ENCODE measurements at places on chromosomes 2 and 18.

DNA sequence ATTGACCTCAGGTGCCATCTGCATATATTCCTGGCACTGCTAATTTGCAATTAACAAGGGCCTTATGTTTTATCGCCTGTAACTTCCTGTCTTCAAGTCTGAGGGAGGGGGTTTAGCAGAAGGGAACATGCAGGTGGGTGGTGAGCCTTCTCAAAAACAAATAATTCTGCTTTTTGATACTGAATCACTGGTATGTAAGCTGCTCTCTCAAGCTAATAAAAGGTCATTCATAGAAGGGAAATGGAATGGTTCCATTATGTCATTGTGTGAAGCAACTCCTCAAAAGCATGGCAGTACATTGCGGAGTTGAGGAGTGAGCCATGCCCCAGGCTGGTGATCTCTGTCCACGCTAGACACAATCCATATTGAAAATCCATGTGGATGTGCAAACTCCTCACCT lies 414.8 kb upstream of the ID2 start:
- no peak for DNase-seq

DNA sequence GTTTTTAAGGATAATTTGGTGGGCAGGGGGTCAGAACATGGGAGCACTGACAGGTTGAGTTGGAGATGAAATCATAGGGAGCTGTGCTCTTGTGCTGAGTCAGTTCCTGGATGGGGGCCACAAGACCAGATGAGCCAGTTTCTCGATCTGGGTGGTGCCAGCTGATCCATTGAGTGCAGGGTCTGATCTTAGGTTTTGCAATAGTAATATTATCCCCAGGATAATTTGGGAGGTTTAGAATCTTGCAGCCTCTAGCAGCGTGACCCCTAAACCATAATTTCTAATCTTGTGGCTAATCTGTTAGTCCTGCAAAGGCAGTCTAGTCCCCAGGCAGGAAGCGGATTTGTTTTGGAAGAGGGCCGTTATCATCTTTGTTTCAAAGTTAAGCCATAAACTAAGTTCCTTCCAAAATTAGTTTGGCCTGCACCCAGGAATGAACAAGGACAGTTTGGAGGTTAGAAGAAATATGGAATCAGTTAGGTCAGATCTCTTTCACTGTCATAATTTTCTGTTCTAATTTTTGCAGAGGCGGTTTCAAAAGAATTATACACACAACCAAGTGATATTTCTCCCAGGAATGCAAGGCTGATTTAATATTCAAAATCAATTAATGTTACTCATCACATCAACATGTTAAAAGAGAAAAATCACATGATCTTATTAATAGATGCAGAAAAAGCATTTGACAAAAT lies 23.0 kb downstream of the DBI start:
- no peak for DNase-seq

GRCh38 chr18:25764777-25765176 lies 325.6 kb downstream of the SS18 start:
- no peak for DNase-seq

DNA sequence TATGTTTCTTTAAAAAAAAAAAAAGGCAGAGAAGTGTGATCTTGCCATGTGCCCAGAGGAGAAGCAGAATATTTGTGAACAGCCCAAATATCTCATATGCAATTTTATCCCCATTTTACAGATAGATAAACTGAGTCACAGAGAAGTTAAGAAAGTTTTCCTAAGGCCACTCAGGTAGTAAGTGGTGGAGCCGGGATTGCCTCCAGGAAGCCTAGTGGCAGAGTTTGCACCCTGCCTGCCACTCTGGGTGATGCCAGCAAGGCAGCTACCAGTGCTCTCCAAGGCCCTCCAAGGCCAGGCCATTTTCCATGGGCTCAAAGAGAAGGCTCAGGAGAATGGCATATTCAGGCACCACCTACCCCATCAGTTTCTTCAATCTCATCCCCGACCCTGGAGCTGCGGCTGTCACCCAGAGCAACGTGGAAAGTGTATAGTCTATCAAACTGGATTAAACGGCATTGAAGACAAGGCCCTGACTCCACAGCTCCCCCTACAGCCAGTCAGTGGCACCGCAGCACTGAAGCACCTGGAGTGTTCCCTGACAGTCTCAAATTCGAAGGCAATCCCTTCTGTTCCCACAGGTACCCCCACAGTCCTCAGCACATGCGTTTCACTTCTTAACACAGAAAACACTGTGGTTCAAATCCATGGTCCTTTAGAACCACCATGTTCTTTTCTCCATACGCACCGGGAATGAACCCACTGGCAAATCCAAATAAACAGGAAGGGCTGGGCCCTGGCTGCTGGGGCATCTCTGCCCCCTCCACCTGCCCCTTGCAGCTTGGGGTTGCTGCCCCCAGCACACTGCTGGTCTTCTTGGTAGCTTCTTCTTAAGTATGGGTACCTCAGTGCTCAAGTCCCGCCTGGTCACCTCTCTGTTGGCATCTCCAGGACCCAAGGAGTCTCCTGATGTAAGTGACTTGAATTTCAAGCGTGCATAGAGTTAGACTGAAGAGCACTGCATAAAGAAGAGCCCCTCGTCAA lies 175.3 kb downstream of the INHBB start:
- DNase-seq = no peak

- no peak for DNase-seq
These were observed 22.4 kb downstream of the NLRC4 start for GRCh38 chr2:32242331-32242730.

- peak; percentile 59 for DNase-seq
These were observed 279.0 kb upstream of the NRP2 start for GRCh38 chr2:205403244-205403825.

- no peak for DNase-seq
These were observed 569.9 kb downstream of the CPS1 start for GRCh38 chr2:211126256-211126655.

GRCh38 chr2:128773641-128774319 lies 455.1 kb upstream of the HS6ST1 start:
- no peak for DNase-seq

DNA sequence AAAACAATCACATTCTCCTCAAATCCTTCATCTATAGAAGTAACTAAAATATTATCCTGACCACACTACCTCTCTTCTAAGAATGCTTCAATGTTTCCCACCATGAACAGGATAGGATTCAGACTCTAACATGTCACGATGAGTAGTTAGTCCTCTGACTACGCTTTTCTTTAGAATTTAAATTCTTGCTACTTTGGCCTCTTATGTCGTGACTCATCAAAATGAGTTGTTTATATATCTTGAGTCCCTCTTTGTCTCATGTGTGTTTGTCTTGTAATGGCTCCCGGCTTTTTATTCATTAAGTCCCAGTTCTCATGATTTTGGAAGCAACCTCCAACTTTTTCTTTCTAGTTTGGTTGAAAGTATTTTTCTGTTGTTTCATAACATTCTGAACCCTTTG lies 1289.2 kb downstream of the DSC3 start:
- peak; percentile 3 for DNase-seq

DNA sequence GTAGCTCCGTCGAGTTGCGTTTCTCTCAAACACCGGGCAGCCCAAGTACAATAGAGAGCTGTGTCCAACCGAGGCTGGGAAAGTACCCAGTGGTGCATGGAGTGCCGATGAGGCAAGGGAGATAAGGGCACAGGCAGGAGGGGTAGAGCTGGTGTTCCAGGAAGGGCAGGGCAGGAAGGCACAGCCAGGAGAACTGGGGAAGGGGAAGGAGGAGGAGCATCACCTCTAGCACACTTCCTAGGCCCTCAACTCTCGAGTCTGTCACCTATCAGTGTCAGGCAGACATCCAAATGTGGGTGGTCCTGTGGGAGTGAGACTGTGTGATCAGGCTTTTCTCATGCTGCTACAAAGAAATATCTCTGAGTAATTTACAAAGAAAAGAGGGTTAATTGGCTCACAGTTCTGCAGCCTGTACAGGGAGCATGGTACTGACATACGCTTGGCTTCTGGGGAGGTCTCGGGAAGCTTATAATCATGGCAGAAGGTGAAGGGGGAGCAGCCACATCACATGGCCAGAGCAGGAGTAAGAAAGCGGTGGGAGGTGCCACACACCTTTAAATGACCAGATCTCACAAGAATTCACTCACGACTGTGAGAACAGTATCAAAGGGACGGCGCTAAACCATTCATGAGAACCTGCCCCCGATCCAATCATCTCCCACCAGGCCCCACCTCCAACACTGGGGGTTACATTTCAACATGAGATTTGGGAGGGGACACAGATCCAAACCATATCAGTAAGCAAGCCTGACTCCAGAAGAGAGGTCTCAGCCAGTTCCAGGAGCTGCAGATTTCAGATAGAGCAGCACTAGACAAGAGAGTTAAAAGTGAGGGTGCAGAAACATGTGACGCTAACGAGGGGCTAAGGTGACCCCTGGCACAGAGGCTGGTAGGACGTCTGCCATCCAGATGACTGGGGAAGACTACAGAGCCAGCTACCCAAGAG lies 75.7 kb downstream of the MBOAT2 start:
- DNase-seq = no peak

DNA sequence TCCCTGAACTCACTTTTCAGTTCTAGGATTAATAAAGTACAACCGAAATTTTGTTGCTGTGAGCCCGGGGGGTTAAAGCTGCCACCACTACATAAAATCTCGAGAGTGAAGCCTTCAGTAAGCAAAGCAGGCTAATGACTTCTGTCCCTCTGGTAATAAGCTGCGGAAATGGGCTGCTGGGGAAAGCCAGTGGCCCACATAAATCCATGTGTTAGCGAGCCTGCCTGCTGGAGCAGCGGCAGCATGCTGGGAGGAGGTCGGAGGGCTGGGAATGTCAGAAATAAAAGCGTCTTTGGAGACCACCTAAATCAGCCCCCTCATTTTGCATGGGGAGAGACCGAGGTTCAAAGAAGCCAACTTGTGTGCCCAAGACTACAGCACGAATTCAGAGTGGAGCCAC lies 371.7 kb downstream of the TNS1 start:
- no peak for DNase-seq

DNA sequence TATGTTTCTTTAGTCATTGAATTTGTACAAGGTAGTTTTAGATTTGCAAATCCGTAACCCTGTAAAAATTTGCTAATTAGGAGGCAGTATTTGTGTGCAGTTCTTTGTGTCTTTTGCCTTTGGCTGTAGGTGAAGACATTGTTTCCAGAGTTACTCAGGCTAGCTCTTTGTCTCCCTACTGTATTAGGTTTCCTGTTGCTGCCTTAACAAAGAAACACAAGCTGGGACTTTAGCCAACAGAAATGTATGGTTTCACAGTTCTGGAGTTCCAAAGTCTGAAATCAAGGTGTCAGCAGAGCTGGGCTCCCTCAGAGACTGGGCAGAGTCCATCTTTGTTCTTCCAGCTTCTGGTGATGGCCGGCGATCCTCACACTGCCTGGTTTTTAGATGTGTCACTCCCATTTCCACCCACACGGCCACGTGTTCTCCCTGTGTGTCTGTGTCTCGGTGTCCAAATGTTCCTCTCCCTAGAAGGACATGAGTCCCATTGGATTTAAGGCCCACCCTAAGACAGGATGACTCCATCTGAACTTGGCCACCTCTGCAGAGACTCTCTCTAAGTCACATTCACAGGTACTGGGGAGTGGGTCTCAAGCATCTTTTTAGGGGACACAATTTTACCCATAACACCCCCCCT lies 309.7 kb downstream of the GALR1 start:
- DNase-seq = no peak

GRCh38 chr2:240300261-240300821 lies 135.1 kb upstream of the GPC1 start:
- DNase-seq = peak; percentile 39

DNA sequence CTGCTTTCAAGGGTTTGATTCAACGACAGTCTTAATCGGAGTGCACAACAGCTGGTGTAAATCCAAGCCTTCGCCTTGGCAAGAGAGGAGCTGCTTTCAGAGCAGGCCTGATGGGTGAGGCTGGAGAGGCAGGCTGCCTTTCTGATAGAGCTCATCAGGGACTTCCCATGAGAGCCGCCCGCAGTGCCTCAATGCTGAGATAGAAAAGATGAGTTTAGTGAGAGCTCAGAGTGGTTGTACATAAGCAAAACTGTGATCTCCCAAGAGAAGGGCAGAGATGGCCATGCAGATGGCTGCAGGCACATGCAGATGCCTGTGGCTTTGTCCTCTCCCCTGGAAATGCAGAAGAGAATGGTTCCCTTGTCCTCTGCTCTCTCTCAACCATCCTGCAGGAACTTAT lies 122.1 kb downstream of the ARL4C start:
- DNase-seq = no peak

- no peak for DNase-seq
These were observed 4.4 kb upstream of the DSC3 start for GRCh38 chr18:31046916-31047315.

DNA sequence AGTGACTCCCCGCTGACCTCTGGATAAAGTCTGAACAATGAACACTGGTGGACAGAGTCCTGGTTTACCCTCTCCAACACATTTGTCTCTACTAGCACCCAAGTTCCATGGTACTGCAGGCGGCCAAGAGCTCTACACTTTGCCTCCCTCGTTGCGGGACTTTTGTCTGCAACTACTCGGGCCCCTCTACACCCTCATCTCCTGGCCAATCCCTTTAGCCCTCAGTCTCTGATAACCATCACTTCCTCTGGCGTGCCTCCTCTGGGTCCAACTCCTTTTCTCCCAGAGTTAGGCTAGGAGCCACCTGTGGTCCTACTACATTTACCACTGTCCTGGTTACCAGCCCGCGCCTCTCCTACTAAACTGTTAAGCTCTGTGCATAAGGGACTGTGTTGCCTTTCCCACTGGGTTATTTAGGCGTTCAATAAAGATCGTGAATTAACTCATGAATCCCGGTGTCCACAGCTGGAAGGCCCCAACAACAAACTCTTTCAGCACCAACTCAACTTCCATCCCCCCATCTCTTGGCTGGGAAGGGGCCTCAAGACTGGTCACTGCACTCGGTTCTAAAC lies 757 bp downstream of the HDHD2 start:
- DNase-seq = no peak

DNA sequence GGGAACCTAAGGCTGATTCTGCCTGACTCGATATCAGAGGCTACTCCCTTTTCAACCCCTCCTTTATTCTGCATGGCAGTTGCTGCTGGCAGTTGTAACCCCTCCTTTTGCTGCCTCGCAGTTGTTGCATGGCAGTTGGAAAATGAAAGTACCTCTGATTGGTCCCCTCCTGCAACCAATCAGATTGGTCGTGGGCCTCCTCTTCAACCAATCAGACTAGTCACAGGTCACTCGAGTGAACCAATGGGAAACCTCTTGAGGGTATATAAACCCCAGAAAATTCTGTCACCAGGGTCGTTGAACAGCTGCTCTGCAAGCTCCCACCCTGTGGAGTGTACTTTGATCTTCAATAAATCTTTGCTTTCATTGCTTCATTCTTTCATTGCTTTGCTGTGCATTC lies 294.3 kb upstream of the SLC8A1 start:
- DNase-seq = no peak

DNA sequence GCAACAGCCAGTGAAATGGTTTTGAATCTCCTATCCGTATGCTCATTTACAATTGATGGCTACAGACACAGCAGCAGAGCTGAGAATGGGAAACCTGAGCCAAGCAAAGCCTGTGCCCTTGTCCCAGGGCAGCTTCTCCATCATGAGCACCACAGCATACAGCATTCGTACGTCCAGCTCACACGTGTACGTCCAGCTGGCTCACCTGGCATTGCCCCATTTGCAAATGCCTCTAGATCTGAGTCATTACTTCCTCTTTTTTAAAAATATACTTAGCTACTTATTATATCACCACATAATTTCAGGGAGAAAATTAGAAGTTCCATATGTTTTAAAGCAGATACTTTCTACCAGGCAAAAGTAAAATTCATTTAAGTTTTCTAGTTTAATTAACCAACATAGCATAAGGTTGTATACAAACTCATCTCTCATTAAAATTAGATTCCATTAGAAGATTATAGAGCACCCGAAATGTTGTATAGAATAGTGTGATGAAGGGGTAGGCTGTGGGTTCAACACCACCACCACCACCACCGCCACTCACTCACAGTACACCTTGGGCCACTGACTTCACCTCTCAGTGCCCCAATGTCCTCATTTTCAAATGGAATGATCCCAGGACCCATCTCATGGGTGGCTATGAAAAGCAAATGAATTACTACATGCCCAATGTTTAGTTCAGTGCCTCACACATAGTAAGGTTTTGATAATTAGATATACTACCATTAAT lies 31.4 kb upstream of the TMEM177 start:
- peak; percentile 36 for DNase-seq

Data from astrocyte of the cerebellum (primary cell).